Stimulated activated CD4-positive, alpha-beta T cell treated with anti-CD3 and anti-CD28 coated beads, Interleukin-1b, Interleukin-23, amount 100 ng/mL, for 1 hour (primary cell): ENCODE measurements at places on chromosomes 7 and 10.
A peak's percentile ranks its signal among the peaks of the same experiment; 100 is the strongest.

DNA sequence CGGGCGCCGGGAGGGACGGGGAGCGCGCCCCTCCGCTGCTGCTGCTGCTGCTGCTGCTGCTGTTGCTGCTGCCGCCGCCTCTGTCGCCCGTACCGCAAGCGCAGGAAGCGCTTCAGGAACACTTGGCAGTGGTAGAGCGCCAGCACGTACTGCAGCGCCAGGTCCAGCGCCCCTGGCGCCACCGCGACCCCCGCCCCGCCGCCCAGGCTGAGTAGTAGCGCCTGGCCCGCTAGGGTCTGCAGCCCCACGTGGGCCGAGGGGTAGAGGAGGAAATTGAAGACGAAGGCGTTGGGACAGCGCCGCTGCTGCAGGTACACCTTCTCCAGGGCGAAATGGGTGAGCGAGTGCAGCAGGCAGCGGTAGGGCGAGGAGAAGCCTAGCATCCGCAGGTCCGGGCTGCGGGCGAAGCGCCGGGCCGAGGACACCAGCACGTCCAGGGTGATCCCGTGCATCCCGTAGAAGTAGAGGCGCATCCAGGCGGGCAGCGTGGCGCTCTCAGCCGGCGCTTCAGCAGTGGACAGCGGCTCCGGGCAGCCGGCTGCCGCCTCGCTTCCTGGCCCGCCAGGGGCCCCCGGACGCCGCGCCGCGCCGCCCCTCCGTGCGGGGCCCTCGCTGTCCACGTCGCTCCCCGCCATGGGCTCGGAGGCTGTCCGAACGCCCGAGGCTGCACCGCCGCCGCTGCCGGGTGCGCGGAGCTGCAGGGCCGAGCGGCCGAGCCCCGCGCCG lies at the start of gene TMEM229A:
TMEM229A (minus strand) TSS at position 699 of the 726 bp plus-strand sequence; CDS start at position 635, 64 bp downstream.
- no peak for DNase-seq

- DNase-seq = no peak
Measured at GRCh38 chr7:100093498-100093897, 4.7 kb downstream of the COPS6 start.

GRCh38 chr7:154853727-154854095 lies 149.2 kb downstream of the PAXIP1 start:
- DNase-seq = no peak

GRCh38 chr10:87660484-87661133 lies 931 bp downstream of the PAPSS2 start:
- no peak for DNase-seq

DNA sequence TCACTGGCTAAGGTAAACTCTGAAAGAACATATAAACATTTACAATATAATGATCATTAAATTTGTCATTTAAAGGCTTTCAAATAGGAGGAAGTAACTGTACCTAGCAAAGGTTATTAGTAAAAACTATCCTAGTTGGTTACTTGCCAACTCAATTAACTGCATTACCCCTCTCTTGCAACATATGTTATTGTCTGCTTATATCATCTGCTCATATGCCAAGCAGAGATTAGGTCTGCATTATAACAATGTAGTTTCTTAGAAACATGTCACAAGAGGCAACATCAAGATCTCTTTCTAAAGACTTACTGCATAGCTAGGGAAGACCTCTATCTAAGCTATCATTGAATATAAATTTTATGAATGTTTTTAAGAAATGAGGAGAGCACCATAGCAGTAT lies 132.5 kb downstream of the RELN start:
- DNase-seq = no peak

- DNase-seq = peak; percentile 66
Measured at GRCh38 chr10:117496616-117497028, 45.9 kb upstream of the EMX2 start.

DNA sequence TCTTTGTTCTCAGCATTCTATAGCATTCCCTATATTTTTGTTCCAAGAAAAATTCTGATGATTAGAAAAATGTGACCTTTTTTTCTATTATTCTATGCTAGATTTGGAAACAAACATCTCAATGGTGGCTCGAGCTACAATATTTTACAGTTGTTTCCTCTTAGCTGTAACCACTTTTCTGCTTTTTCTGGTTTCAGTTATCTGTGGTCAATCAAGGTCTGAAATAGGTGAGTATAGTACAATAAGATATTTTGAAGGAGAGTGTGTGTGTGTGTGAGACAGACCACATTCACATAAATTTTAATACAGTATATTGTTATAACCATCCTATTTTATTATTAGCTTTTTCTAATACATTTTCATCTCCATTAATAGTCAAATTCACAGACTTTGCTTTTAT lies 564.5 kb upstream of the GHITM start:
- no peak for DNase-seq

GRCh38 chr7:64277630-64278029 lies 36.1 kb upstream of the ZNF736 start:
- no peak for DNase-seq

- DNase-seq = no peak
Measured at GRCh38 chr7:151757274-151757673, 119.6 kb downstream of the PRKAG2 start.

DNA sequence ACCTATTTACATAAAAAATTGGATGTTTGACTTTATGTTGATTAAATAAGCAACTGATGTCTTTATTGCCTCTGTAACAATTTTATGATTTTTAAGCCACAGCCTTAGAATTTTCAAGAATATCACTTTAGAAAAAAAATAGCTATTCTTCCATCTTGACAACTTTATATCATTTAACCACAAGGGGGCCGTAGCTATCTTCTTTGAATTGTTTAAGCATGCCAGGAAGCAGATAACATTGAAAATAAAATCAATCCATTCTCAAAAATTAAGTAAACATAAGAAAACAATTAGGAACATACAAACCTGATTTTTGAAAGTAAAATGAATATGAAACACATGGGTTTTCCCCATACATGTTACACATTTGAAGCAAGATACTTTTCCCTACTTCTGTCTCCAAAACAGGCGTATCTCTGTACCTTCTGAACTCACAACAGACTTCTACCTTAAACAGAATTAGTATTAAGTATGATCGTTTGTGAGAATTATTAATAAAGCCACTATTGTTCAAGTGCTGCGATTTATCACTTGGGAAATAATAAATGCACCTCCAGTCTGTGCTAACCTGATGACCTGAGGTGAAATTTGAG lies 209.0 kb downstream of the CACNA2D1 start:
- no peak for DNase-seq

DNA sequence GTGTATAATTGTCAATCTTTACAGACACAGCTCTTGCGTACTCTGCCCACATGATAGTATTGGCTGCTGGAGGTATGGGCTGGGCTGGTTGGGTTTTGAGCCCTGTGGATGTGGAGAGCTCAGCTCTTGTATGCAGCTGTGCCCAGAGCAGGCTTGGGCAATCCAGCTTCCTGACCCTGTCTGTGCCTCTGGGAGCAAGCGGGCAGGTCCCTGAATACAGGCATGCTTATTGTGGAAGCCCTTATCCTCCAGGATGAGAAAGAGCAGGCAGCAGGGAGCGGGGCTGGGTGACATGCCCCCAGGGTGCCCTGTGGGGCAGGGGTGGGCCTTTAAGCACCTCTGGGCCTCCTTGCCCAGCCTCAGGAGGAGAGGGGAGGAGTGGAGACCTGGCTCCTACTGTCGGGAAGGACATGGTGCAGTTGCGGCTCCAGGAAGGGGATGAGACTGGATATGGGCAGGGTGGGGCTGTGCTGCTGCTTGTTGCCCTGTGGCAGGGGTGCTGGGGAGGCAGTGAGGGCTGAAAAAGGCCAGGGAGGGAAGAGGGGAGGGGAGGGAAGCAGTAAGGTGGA lies 32.7 kb upstream of the SH2D4B start:
- DNase-seq = no peak

GRCh38 chr10:74929197-74929596 lies 102.8 kb downstream of the KAT6B start:
- no peak for DNase-seq

DNA sequence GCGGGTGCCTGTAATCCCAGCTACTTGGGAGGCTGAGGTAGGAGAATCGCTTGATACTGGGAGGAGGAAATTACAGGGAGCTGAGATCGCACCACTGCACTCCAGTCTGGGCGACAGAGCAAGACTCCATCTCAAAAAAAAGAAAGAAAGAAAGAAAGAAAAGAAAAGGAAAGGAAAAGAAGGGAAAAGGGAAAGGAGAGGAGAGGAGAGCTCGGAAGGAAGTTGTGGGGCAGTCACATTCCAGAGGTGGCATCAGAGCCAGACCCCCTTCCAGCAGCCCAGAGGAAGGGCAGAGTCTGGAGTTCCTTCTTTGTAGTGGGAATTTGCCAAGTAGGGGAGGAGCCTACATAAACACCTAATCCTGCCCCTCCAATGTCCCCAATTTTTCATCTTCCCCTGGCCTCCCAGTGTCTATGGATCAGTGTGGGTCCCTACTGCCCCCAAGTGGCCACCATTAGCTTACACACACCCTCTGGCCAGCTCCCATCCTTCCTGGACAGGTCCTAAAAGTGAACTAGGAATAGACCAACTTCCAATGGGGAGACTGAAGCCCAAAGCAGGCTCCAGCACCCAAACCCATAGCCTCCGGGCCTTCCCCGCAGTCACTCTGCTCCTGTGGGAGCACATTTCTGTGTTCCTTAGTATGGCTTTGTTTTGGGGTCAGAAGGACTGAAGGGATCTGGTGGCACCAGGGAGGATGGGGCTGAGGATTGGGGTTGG lies 39.6 kb upstream of the HSPB1 start:
- no peak for DNase-seq

GRCh38 chr7:79317728-79318127 lies 135.7 kb downstream of the MAGI2 start:
- no peak for DNase-seq

DNA sequence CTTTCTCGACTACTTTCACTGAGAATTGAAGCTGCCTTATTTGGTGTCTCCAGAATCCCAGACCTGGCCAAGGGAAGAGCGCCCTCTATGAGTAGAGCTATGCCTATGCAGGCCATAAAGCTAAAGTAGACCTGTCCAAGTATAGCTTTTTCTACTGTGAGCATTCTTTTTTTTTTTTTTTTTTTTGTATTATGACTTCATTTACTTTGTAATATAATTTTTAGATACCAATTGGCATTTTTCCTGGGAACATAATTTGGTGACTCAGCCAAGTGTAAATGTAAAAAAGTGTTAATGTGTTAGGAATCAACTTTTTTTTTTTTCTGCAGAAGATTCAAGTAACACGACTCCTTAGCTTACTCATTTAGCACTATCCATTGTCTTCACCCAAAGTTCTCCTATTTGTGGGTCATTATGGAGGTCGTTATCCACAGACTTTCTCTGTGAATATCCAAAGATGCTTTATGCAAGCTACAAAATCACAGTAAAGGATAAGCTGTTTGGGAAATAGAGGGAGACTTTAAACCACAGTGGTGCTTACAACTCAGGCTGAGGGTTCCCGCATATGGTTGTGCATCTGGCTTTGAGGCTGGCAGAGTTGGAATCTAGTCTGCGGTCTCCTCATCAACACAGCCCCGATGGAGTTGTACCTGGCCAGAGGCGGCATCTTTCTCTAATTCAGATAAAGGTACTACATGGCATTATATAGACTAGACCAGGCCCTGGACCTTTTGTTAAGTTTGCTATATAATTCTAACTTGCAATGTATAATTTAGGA lies 1040.2 kb upstream of the SORCS1 start:
- DNase-seq = no peak

GRCh38 chr7:80770061-80770460 lies 131.6 kb downstream of the CD36 start:
- no peak for DNase-seq

DNA sequence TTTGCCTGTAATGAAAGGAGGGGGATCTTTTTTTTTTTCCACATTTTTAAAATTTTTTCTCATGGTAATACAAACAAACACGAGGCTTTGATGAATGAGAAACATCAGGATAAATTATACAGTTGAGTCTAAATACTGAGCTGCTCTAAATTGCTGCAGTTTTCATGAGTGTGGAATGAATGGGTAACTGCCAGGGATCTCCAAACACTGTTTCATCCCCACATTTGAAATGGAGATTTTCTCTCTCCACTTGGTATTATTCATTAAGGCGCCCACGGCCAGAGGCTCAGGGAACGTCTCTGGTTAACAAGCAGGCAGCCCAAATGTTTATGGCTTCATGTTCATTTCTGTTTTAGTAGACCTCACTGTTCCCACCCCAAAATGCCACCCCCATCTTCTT lies 717.1 kb downstream of the GRID1 start:
- no peak for DNase-seq

DNA sequence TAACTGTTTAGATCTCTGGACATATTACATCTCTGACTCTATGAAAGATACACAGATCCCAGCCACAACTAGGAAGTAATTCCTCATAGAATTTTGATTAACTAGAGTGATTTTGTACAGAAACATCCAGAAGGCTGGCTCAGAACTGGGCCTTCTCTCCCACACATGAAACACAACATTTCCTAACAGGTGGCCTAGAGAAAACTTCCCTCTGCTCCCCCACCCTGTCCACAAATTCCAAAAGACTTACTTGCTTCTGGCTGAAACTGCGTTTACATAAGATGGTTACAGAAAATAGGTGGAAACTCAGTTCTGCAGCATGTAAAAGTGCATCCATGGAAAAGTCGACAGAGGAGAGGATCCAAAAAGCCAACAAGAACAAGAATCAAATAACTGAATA lies 132.9 kb downstream of the FZD1 start:
- DNase-seq = no peak

DNA sequence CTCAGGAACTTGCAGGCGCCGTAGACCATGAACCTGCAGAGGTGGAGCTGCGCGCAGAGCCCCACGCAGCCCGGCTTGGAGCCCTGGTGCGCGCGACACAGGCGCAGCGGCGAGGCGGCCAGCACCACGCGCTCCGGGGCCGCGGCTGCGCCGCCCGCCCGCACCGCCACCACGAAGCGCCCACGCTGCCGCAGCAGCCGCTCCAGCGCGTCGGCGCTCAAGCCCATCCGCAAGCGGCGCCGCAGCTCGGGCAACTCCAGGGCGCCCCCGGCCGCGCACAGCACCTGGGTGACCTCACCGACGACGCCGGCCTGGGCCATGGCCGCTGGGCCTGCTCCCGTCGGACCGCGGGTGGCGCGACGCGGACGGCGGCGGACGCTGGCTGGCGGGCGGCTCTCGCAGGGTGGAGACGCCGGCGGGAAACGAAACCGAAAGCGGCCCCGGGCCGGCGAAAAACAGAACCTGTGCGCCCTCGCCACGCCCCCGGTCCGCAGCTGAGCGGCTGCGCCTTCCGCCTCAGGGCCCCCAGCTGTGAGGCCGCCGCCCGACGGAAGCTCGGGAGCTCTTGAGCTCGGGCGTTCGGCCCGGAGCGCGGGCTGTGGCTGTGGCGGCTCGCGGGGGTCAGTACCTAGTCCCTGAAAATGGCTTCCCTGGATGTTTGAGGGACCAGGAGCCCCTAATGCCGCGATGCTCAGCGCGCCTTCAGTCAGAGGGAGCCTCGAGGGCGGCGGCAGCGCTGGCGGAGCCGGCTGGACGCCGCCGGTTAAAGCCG lies at the start of gene PARP12:
PARP12 (minus strand) TSS at position 424 of the 772 bp plus-strand sequence; CDS start at position 320, 104 bp downstream.
- peak; percentile 66 for DNase-seq

GRCh38 chr7:45890902-45891461 lies 2.7 kb downstream of the IGFBP1 start:
- no peak for DNase-seq

DNA sequence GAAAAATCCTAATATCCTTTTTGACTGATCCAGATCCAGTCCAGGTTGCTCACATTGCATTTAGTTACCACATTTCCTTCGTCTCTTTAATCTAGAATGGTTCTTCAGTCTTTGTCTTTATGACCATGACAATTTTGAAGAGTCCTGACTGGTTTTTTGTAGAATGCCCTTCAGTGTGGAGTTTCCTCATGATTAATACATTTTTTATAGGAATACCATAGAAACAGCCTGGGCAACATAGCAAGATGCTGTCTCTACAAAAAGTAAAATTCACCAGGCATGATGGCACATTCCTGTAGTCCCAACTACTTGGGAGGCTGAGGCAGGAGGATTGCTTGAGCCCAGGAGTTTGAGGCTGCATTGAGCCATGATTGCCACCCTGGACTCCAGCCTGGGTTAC lies 285.0 kb upstream of the KAT6B start:
- DNase-seq = no peak
